ENCODE measurements at places on chromosomes 16 and 17.

GRCh38 chr17:1183171-1183873 is 3.5 kb upstream of the ABR start:
- no peak for DNase-seq

- no peak for DNase-seq
Observed at GRCh38 chr17:56679115-56679776, 85.7 kb downstream of the NOG start.

- DNase-seq: no peak
Observed at GRCh38 chr17:17303847-17304490, 796 bp downstream of the NT5M start.

DNA sequence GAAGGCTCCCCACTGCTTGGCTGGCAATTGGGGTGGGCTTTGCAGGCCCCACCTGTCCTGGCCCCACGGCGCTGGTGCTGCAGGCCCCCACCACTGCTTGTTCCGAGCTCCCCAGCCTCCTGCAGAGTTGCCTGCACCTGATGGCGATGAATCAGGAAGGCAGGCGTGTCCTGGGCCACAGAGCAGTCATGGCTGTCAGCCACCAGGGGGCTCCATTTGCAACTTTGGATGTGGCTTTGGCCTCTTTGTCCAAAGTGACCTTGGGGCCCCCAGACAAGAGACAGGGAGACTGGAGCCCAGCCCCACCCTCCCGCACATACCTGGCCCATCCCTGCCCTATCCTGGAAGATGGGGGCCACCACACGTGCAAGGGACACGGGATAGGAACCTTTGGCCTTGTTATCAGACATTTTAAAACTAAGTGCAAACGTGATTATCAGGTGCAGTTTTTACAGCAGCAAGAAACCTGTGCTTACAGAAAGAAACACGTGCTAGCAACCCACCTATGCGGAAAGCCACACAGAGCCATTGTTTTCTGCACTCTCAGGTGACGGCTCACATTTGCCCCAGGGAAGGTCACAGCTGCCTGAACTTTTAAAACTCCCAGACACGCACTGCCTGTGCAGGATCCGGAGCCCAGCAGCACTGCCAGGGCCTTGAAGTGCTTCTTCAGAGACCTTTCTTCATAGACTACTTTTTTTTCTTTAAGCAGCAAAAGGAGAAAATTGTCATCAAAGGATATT is at the start of gene DNASE1:
TSS of gene DNASE1 (plus strand) at position 443 of the 743 bp plus-strand sequence. CDS start 683 bp downstream, outside the sequence.
- DNase-seq: no peak

GRCh38 chr17:7593296-7593695 is 3.4 kb upstream of the SOX15 start:
- no peak for DNase-seq

- DNase-seq: no peak
Observed at GRCh38 chr17:33057564-33057963, 65.9 kb downstream of the SPACA3 start.

- no peak for DNase-seq
Observed at GRCh38 chr17:13114601-13115031, 96.8 kb upstream of the ELAC2 start.

GRCh38 chr17:55384643-55385232 is 36.9 kb downstream of the MMD start:
- no peak for DNase-seq

Data from omental fat pad (tissue), 4 donors.